Stimulated activated CD4-positive, alpha-beta T cell treated with anti-CD3 and anti-CD28 coated beads, Interleukin-15, amount 100 ng/mL, for 24 hours (primary cell): ENCODE measurements at places on chromosomes 2 and 18.
A peak's percentile ranks its signal among the peaks of the same experiment; 100 is the strongest.

GRCh38 chr18:46067438-46068007 is 4.5 kb downstream of the PSTPIP2 start:
- no peak for DNase-seq

DNA sequence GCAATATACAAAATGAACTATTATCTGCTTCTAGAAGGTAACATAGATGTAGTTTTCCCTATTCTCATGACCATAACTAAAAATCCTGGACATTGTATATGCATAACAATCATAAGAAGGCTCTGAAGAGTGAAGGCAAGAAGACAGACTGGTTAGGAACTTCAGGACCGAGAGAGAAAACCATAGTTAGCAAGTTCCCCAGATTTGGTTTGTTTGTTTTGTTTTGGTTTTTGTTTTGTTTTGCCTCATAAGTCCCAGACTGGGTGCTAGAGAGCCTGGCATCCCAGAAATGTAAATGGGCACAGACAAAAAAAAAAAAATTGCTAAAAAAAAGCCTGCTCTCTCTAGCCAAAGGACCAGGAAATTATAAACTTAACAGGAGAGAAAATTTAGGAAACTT is 192.2 kb upstream of the FBXO11 start:
- DNase-seq = no peak

GRCh38 chr2:196268538-196269338 is 97.4 kb upstream of the STK17B start:
- DNase-seq = no peak

GRCh38 chr2:181677912-181678586 is 2.3 kb downstream of the NEUROD1 start:
- peak; percentile 74 for DNase-seq

DNA sequence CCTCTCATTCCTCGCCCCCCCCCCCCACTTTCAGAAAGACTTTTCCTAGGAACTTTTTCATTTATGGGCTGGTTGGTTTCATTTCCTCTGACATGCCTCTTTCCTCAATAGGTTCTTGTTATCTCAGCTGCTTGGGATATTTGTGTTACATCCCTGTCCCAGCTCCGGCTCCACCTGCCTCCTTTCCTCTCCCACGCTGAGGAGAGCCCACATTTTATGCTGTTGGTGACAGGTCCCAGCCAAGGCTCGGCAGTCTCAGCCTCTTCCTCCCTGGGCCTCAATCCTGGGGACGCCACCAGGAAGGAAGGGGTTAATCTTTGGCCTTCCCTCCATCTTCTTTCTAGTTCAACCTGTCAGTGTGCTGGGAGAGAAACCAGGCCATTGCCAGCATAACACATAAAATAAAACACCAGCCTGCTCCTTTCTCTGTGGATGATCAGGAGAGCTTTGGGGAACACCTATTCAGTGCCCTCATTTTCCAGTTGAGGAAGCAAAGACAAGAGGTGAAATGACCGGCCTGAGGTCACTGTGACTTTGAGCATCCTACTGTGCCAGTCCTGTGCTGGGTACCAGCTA is 216.9 kb upstream of the TNP1 start:
- no peak for DNase-seq

GRCh38 chr2:120791962-120792297 is 56.3 kb downstream of the GLI2 start:
- DNase-seq = no peak

GRCh38 chr2:57864926-57865325 is 181.7 kb upstream of the VRK2 start:
- DNase-seq = no peak

GRCh38 chr2:170206805-170207407 is 29.0 kb downstream of the MYO3B start:
- DNase-seq = no peak

- no peak for DNase-seq
Measured at GRCh38 chr18:44465381-44465841, 215.3 kb upstream of the SETBP1 start.

GRCh38 chr18:10926621-10927161 is 222.7 kb downstream of the PIEZO2 start:
- DNase-seq = no peak

- DNase-seq = no peak
Measured at GRCh38 chr18:75377258-75377657, 50.2 kb downstream of the SMIM21 start.
